ENCODE measurements at places on chromosomes 6 and 20.

DNA sequence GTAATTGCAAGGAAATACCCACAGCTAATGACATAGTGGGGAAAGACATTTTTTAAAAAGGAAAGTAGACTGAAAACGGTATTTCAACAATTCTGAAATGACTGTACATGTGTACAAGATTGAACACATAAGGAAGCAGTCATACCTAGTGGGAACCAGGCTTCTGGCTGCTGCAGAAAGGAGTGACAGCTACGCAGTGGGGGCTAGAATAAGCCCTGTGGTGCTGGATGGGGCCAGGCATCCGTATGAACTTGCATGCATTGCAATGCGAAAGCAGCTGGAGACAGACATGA is 54.9 kb upstream of the GPR31 start:
- no peak for DNase-seq

- DNase-seq: no peak
These were observed 7.1 kb downstream of the MRPS10 start for GRCh38 chr6:42210551-42210950.

DNA sequence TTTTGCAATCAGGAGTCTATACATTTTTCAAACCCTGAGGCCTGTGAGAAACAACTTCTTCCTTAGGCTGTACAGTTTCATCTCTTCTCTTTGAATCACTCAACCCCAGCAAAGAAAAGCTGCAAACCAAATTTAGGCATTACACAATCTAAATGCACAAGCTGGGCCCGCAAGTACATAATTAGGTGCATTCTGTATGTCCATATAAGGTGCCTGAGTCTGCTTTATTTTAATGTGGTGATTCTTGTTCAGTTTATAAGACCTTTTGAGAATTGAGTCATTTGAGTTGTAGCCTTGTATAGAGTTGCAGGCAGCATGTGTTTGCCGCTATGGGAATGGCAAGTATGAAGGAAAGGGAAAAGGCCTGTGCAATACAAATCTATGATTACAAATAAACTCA is 709.6 kb upstream of the MARCKS start:
- no peak for DNase-seq

- no peak for DNase-seq
These were observed 41.8 kb upstream of the ARFGEF2 start for GRCh38 chr20:48879612-48880245.

GRCh38 chr6:38320358-38320757 is 319.4 kb downstream of the BTBD9 start:
- no peak for DNase-seq

DNA sequence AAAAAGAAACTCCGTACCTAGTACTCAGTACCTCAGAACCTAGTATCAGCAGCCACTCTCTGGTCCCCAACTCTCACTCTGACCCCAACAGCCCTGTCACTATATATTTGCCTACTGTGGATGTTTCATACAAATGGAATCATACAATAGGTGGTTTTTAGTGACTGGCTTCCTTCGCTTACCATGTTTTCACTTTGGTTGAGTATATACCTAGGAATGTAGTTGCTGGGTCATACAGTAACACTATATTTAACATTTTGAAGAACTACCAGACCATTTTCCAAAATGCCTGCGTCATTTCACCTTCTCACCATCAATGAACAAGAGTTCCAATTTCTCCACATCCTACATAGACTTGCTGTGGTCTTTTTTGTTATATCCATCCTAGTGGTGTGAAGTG is 283.2 kb downstream of the GMDS start:
- no peak for DNase-seq

- no peak for DNase-seq
These were observed 1.3 kb upstream of the HUS1B start for GRCh38 chr6:658244-658643.

DNA sequence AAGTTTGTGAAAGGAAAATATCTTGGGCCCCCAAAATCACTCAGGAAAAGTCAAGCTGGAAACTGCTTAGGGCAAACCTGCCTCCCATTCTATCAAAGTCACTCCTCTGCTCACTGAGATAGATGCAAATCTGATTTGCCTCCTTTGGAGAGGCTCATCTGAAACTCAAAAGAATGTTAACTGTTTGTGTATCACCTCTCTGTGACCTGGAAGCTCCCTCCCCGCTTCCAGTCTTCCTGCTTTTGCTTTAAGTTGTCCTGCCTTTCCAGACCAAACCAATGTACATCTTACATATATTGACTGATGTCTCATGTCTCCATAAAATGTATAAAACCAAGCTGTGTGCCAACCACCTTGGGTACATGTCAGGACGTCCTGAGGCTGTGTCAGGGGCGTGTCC is 331.4 kb upstream of the QKI start:
- no peak for DNase-seq

- DNase-seq: no peak
These were observed 11.8 kb downstream of the SLC17A3 start for GRCh38 chr6:25862199-25862598.

DNA sequence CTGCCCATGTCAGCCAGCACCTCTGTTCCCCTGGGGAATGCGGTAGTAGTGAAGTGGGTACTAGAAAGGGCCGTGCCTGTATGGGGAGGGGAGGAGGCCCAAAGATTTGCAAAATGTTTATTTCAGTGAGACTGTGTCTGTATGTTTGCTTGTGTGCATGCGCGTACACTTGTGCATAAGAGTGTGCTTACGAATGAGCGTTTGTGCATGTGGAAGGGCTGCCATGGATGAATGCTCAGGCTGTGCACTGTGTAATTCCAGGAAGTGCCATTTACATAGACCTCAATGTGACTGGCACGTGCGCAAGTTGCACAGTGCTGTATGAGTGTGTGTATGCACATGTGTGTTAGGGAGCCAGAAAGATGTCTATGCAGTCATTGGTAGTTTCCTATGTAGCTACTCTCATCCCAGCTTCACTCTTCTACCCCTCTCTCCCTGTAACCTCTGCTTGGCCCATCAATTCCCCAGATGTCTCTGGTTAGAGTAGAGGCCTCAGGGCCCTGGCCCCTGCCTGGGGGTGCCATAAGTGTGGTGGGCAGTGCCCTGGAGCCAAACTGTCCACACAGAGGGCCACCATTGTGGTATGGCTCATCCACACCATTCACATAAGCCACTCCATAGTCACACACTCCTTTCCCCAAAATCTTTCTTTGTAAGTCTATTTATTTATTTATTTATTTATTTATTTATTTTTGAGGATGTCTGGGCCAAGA is 26.8 kb upstream of the SLC22A7 start:
- no peak for DNase-seq

- DNase-seq: no peak
These were observed 341.2 kb downstream of the CDKAL1 start for GRCh38 chr6:20875369-20875963.

DNA sequence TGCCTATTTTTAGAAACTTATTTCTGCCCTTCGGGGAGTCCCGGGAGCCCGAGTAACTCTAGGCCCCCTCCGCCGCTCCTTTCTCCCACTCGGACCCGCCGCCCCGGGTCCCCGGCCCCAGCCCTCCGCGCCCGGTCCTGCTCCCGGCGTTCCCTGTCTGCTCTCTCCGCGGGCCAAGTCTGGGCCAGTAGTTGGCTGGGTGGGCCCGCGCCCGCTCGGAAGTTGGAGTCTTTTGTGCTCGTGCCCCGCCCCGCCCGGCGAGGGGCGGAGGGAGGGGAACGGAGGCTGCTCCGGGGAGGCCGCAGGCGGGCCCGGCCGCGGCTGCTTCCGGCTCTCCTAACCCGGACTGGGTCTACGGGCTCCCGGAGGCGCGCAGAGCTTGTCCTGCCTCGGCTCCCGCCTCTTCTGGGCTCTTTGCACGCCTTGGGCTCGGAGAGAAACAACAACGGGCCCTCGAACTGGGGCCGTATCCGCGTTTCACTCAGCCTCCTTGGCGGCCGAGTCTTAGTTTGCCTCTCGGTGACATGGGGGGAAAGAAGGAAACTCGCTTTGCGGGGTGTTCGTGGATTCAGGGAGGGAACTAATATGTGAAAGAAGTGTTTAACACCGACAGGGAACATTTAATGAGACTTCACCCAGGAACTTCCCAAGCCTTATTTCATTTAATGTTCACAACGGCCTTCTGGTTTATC is 657 bp downstream of the RALY start:
- peak; percentile 76 for DNase-seq

DNA sequence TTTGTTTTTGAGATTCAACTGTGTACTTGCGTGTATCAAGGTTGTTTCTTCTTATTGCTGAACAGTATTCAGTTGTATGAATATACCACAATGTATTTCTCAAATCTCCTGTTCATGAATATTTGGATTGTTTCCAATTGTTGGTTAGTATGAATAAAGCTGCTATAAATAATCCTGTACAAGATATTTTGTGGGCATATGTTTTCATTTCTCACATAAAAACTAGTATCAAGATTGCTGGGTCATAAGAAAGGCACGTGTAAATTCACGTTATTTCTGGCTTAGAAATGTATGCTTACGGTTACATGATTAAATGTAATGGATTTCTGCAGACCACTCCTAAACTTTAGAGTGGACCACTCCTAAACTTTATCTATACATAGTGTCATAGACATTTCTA is 96.6 kb downstream of the BTBD3 start:
- DNase-seq: no peak

GRCh38 chr6:133407320-133408100 is 166.4 kb downstream of the EYA4 start:
- DNase-seq: no peak

DNA sequence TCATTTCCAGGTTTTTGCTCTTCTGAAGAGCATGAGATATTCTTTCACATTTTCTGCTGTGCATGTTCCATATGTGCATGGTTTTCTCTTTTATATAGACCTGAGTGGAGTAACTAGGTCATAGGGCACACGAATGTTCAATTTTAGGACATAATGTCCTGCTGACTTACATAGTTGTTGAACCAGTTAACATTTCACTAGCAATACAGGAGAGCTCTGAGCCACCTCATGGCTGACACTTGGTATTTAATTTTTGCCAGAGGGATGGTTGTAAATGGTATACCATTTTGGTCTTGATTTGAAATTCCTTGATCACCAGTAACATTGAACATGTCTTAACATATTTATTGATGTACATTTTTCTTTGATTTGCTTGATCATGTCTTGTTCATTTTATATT is 38.3 kb downstream of the IGF2R start:
- no peak for DNase-seq

GRCh38 chr6:159766906-159767305 is 5.1 kb downstream of the ACAT2 start:
- DNase-seq: no peak

- no peak for DNase-seq
These were observed 21.9 kb upstream of the CHMP4B start for GRCh38 chr20:33789109-33789857.

DNA sequence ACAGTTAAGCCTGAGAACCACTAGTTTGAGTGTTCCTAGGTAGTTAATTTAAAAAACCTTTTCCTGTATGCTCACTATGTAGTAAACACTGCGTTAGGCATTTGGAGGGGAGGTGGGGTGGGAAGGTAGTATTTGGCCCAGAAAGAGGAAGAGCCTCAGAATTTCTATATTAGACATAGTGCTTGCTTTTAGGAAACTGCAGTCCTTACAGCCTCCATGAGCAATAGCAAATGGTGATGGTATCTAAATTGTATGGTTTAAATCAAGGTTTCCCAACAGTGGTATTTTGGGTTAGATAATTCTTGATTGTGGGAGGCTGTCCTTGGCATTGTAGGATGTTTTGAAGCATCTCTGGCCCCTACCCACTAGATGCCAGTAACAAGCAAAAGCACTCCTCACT is 61.5 kb upstream of the RIPOR2 start:
- DNase-seq: no peak

- no peak for DNase-seq
These were observed 301.9 kb downstream of the LAMA2 start for GRCh38 chr6:129184808-129185366.

DNA sequence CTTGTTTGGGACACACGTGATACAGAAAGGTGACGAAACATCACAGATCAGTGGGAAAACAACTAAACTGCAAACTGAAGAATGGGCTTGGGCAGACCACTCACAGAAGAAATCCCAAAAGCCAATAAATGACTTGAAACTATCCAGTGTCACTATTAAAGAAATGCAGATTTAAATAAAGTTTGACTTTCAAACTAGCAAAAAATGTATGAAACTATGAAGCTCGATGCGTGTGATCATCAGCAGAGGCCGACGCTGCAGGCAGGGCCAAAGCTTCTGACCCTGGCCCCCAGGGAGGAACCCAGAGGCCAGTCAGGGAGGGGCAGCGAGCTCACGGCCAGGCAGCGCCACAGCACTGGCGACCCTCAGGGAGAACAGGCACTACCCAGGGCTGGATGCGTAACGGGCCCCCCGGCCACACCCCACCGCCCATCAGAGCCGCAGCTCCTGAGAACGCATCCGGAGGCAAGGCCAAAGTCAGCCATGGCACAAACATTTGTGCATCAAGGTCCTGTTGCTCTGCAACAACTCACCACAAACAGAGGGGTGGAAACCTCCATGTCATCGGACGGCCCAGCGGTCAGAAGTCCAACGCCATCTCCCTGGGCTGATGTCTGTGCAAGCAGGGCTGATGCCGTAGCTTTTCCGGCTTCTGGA is 94.1 kb downstream of the YTHDF1 start:
- DNase-seq: no peak

DNA sequence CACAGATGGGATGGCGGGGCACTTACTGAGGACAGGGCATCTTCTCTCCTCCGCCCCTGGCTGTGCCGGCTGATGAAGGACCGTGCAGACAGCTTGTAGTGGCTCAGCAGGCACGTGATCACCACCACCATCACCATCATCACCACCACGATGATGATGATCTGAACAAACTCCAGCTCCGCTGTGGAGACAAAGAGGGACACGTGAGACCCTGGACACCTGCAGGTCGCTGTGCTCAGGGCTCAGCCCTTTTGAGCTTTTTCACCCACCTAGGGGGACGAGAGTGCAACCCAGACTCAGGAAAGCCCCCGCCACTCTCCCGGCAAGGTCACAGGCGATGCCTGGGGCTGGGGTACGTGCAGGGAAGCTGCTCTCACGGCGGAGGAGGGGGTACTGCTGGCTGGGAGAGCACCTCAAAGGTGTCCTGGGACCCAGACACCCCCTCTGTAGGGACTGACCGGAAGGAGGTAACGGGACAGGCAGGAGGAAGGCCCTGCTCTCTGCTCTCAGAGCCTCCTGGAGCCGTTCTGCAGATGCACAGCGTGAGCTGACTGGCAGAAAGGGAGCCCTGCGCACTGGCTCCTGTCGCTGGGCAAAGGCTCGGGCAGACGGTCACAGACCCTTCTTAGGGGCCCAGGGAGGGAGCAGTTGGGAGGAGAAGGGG is 39.4 kb upstream of the ZBP1 start:
- no peak for DNase-seq

DNA sequence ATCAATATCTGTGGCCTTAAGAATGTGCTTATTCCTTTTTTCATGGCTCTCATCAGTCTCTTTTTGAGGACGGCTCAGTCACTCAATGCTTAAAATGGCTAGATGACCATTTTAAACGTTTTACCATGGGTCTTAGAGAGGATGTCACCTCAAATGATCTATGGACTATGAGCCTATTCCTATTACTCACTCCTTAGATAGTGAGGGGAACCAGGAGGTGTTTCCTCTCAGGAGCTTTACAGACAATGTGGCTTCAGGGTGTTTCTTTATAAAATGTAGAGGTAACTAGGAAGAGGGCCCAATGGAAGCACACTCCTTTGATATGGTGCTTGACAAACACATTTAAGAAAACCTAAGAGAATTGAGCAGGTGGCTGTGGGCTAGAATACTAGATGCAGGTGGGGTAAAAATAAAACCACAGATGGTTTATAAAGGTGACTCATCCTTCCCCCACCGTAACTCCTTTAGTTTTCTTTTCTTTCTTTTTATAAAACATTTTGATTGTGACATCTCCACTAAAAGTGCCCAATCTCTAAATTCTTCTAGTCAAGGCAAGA is 1.5 kb upstream of the TMEM200A start:
- DNase-seq: no peak

GRCh38 chr6:7697432-7697819 is 28.5 kb upstream of the BMP6 start:
- DNase-seq: no peak
